Hematopoietic multipotent progenitor cell (in vitro differentiated cells): ENCODE measurements at places on chromosomes 7 and 10. TPM values are rescaled to one million over a fixed set of nuclear protein-coding genes. Genes with fewer than 3 reads are reported as not detected.

The CPXM2 gene
- total RNA-seq: not detected

The CRCP gene
- 30.2 TPM for total RNA-seq

The TFEC gene
- total RNA-seq: 26.4 TPM

The GPR158 gene
- total RNA-seq: under 0.01 TPM

The DYNC1I1 gene
- 0.54 TPM for total RNA-seq

The CYP3A4 gene
- total RNA-seq: not detected

The DKK1 gene
- 0.27 TPM for total RNA-seq

The GIMAP6 gene
- 67.1 TPM for total RNA-seq

The CPA4 gene
- not detected for total RNA-seq

The TIMM23B gene
- total RNA-seq: 12.7 TPM

The PTPRE gene
- total RNA-seq: 86.2 TPM

The DYDC2 gene
- total RNA-seq: not detected

The TMEM178B gene
- under 0.01 TPM for total RNA-seq

The HOXA5 gene
- total RNA-seq: 30.4 TPM

The LIPF gene
- total RNA-seq: not detected

The COL13A1 gene
- total RNA-seq: under 0.01 TPM

The CPN1 gene
- not detected for total RNA-seq

The KIAA1217 gene
- total RNA-seq: not detected

The BMI1 gene
- total RNA-seq: 53.3 TPM

The GJD4 gene
- total RNA-seq: not detected

The SPDYE9 gene
- not detected for total RNA-seq

The C10orf120 gene
- total RNA-seq: not detected

The SPAG6 gene
- total RNA-seq: 3.2 TPM

The CDH23 gene
- 0.81 TPM for total RNA-seq

The GSDME gene
- total RNA-seq: 0.27 TPM

The USP54 gene
- total RNA-seq: 11.8 TPM

The NOD1 gene
- total RNA-seq: 17.8 TPM

The CDK5 gene
- total RNA-seq: 17.5 TPM

The CTNNA3 gene
- under 0.01 TPM for total RNA-seq

The CD36 gene
- total RNA-seq: 3.2 TPM

The ECHDC3 gene
- 11.8 TPM for total RNA-seq

The TM9SF3 gene
- 45.5 TPM for total RNA-seq

The DIP2C gene
- 0.27 TPM for total RNA-seq

The TRIP6 gene
- 44.7 TPM for total RNA-seq

The LYZL1 gene
- total RNA-seq: not detected

The CTAGE4 gene
- total RNA-seq: not detected

The ATOH7 gene
- 0.27 TPM for total RNA-seq

The CYTH3 gene
- 22.9 TPM for total RNA-seq

The KCP gene
- under 0.01 TPM for total RNA-seq

The KIAA1549 gene
- 5.1 TPM for total RNA-seq

The SFRP4 gene
- total RNA-seq: 0.27 TPM

The HTR5A gene
- under 0.01 TPM for total RNA-seq

The MINDY4 gene
- 4.3 TPM for total RNA-seq
